NCI-H1930 (cell line): ENCODE measurements at places on chromosomes 12 and 14.

DNA sequence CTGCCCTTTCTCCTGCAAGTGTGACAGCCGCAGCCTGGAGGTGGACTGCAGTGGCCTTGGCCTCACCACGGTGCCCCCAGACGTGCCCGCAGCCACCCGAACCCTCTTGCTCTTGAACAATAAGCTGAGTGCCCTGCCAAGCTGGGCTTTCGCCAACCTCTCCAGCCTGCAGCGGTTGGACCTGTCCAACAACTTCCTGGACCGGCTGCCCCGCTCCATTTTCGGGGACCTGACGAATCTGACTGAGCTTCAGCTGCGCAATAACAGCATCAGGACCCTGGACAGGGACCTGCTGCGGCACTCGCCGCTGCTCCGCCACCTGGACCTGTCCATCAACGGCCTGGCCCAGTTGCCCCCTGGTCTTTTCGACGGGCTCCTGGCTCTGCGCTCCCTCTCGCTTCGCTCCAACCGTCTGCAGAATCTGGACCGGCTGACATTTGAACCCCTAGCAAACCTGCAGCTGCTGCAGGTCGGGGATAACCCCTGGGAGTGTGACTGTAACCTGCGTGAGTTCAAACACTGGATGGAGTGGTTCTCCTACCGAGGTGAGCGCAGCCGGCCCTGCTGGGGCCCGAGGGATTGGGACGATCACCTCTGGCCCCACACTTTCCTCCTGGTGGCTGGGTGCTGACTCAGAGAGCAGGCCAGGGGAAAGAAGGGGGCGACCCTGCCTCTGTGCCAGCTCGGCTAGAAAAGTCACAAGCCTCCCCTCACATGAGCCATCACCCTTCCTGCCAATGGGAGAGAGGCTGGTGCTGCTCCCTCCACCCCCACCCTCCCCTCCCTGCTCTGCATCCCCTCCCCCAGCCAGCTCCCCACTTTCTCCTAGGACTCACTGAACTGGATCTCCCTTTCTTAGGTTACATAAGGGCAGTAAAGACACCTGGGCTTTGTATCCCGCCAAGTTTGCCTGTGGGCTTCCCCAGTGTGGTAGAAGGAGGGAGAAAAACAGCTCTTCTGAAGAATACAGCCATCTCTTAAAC is 10.9 kb downstream of the LRTM2 start:
- no peak for DNase-seq

DNA sequence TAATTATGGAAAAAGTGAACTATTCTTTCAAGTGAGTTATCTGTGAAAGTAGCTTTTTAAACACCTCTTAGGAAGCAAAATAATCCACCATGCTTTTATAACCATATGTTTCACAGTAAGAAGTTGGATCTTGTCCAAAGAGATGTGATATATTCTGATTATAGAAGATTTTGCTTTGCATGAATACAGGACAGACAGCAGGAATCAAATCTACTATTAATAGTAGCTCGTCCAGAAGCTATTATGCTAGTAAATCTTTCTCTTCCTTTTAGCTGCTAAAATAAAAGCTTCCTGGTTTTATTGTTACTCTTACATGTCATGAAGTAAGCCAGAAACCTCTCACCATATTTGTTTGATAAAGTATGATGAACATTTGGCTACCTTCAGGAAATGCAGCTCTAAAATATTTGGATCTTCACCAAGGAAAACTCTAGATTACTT is 257.0 kb downstream of the IPO8 start:
- DNase-seq, result no peak

DNA sequence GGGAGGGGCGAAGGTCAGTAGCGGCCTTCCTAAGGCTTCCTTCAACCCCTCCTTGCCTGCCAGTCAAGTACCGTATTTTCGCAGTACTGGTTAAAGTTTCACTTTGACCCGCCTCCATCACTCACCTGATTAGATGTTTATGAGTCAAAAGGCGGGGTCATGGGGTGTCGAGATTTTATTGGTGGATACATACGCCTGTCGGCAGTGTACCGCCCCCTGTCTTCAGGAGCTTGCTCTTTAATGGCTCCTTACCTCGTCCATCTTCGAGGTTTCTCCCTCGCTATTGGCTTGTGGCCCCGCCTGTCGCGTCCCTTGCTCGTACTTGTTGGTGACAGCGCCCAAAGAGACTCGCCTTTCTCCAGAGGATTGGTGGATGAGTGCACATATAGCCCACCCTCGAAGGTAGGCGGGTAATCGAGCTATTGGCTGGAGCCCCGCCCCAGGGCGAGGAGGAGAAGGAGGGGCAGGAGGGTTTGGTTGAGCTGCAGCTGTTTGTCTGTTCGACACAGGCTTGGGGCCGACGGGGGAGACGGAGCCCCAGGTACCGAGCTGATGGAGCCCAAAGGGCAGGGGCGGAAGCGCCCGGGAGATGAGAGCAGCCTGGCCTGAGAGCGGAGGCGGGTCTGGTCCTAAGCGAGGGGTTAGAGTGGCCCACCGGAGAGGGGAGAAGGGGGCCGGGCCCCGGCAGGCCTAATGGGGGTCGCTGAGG is at the start of gene RAB5B:
TSS of gene RAB5B (plus strand) at position 480 of the 709 bp plus-strand sequence. CDS start 12,883 bp downstream, outside the sequence.
- peak; percentile 99 for DNase-seq

DNA sequence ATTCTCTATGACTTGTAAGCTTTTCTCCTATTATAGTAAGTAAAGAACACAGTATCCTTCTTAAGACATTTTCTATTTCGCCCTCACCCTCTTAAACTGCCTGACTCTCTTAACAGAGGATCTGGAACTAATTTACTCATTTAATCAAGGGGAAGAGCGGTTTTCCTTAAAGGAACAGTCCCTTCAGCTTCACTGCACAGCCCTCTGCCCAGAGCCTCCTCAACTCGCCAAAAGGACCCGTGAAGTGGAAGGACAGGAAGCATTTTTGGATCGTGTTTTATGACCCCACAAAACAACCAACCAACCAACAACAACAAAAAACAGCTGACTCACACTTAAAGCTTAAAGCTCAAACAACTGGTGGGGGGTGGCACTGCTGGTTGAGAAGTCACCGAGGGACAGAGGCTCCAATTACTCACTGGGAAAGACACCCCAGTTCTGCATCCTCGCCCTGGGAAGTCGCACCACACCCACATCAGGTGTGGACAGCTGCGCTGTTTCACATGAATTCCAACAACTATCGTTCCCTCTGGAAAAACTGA is 35.7 kb downstream of the NID2 start:
- DNase-seq, result no peak

DNA sequence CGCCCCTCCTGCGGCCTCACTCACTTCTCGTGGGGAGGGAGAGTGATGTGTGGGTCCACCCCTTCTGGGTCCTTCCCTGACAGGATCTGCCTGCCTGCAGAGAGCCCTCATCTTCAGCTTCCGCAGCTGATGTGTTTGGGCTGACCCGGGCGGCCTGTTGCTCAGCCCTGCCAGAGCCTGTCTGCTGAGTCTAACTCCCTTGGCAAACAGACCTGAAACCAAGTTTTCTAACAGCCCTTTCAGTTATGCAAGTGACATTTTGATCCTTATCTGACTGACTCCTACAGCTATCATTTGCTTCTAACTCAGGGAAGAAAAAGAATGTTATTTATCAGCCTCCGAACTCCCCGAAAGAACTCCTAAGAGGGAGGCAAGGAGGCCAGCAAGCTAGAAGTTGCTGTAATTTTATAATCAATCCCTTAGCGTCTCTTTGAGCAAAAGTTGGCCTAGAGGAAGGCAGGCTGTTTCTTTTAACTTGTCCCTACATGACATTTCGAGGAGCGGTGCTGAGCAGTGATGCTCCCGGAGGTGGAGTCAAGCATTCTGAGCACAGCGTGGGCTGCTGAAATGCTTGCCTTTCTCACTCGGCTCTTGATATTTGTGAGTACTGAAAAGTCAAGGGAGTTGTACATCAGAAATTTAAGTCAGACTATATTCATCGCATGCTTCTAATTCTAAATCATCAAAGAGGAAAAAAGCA is 31.5 kb upstream of the CACNA2D4 start:
- no peak for DNase-seq

- DNase-seq, result no peak
Observed at GRCh38 chr12:48380596-48380995, 29.9 kb upstream of the ZNF641 start.
